ENCODE measurements at places on chromosomes 5 and 9.

DNA sequence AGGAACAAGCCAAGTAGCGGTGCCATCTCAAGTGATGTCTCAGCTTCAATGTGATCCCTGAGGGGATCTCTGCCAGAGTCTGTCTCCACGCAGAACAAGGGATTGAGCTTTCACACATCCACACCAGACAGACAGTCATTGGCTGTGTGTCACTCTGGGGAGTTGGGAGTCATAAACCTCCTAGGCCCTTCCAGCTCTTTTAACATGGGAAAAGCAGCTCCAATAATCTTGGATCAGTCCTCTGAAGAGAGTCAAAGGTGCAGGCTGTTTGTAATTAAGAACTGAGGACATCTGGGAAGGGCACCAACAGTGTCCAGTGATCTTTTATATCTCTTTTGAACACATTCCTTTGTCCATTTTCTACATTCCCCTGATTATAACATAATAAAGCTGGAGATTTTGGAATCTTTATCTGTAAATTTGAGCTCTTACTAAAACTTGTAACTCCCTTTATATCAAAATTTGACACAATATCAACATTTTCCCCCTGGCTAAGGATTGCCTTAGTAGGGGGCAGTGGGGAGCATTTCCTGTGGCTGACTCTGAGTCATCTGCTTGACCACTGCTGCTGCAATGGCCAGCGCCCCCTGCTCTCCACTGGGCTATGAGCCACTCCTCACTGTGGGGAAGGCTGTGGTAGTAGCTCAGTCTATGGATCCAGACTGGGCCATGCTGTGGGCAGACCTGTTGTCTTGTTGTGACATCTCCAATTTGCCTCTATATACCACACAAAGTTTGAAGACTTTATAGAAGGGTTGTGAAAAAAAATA lies 284.4 kb downstream of the OSTF1 start:
- DNase-seq = no peak

DNA sequence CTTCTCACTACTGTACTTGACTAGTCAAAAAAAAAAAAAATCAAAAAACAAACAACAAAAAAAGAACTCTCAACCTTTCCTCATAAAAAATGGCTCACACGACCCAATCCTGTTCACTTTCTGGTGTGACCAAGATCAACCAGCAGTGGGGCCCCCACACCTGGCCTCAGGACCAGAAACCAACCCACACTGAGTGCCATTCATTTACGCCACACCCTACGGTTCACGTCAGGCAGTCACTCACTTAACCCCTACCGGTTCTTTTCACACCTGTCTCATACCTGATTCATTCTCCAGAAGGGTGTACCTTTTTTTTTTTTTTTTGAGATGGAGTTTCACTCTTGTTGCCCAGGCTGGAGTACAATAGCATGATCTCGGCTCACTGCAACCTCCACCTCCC lies 5.7 kb downstream of the SUSD1 start:
- no peak for DNase-seq

DNA sequence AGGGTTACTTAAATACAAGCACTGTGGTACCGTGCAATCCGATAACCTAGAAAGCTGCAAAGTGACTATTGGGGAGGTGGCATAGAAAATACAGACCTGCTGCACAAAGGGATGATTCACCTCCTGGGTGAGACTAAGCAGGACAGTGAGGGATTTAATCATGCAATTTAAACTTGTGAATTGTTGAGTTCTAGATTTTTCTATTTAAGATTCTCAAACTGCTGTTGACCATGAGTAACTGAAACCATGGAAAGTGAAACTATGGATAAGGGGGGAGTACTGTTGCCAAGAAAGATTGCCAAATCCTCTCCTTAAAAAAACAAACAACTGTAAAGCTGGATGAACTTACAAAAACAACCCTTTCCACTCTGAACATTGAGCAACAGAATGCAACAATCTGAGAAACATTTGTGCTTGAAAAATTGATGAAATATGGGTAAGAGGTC lies 61.5 kb upstream of the NUDT12 start:
- DNase-seq = no peak

GRCh38 chr5:43256261-43256966 lies 56.8 kb downstream of the HMGCS1 start:
- no peak for DNase-seq

DNA sequence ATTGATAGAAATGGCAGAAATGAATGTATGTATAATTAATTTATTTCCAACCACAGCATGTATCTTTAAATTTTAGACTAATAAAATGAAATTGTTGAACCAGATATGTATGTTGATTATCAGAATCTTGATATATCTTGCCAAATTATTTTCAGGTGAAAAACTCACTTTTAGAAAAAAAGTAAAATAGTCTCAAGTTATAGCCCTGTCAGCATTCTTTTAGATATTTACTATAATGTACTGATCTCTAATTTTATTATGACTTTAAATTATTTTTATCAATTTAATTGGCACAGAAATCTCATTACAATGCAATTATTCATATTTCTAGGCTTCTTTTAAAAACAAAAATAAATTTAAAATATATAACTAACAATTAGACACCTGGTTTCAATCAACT lies 1990.4 kb upstream of the CDH6 start:
- DNase-seq = no peak

- no peak for DNase-seq
Observed at GRCh38 chr9:92457576-92457975, 24.7 kb downstream of the ASPN start.

- DNase-seq = no peak
Observed at GRCh38 chr5:179731791-179732411, 721 bp upstream of the MAML1 start.

- DNase-seq = no peak
Observed at GRCh38 chr9:130465383-130466096, 20.8 kb downstream of the ASS1 start.

GRCh38 chr9:130030651-130031127 lies 12.3 kb downstream of the FNBP1 start:
- no peak for DNase-seq

DNA sequence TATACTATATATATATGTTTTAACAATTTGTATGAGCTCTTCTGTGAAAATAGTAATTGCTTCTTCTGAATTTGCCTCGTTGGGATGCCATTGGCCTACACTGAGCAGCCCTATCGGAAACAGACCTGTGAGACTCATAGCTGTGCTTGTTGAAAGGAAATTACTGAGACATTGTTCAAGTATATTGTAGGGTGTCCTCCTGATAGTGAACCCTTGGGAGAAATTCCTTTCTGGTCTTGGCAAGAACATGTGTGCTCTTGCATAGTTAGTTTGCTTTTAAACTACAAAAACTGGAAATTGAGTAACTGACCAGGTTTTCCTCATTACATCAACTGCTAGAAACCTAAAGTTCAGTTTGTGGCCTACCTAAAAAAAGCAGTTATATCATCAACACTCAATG lies 160.9 kb downstream of the LURAP1L start:
- DNase-seq = no peak

GRCh38 chr9:72592502-72593403 lies 71.3 kb downstream of the TMC1 start:
- no peak for DNase-seq

DNA sequence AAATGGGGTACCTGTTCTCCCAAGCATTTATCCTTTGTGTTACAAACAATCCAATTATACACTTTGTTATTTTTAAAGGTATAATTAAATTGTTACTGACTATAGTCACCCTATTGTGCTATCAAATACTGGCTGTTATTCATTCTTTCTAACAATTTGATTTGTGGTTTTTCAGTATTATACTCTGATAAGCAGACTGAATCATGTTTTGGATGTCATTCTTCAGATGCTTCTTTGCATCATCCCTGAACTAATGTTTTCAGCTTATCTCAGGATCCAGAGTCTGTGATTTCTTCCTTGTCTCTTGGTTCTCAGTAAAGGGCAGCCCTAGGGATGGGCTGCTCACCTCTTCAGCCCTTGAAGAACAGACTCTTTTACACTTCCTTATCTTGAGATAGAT lies 177.8 kb upstream of the SGCD start:
- DNase-seq = no peak

GRCh38 chr9:76703270-76703669 lies 61.0 kb upstream of the PCA3 start:
- peak; percentile 76 for DNase-seq

- no peak for DNase-seq
Observed at GRCh38 chr5:87900419-87900818, 368.2 kb downstream of the TMEM161B start.
